ENCODE measurements at places on chromosomes 7 and 10. TPM values are rescaled to one million over a fixed set of nuclear protein-coding genes. Genes with fewer than 3 reads are reported as not detected.

ZNF117 gene
- 14.3 TPM for total RNA-seq

GLUD1 gene
- 154 TPM for total RNA-seq

GIMAP4 gene
- total RNA-seq, result 22.1 TPM

RAB19 gene
- 21.5 TPM for total RNA-seq

ZNF438 gene
- 20.2 TPM for total RNA-seq

SORCS1 gene
- total RNA-seq, result 1.2 TPM

CNPY4 gene
- total RNA-seq, result 14.1 TPM

SDK1 gene
- total RNA-seq, result 1.3 TPM

NDUFB8 gene
- 164 TPM for total RNA-seq

ZNF680 gene
- 72.4 TPM for total RNA-seq

KEL gene
- total RNA-seq, result 0.29 TPM

CFAP46 gene
- total RNA-seq, result 8.3 TPM

HOXA1 gene
- 0.78 TPM for total RNA-seq

GPC2 gene
- total RNA-seq, result not detected

TMEM270 gene
- not detected for total RNA-seq

GHITM gene
- total RNA-seq, result 208 TPM

JCAD gene
- total RNA-seq, result 26.6 TPM

INHBA gene
- 1.4 TPM for total RNA-seq

STK31 gene
- total RNA-seq, result 1.0 TPM

CEP55 gene
- 1.0 TPM for total RNA-seq

C10orf62 gene
- not detected for total RNA-seq

OR6B1 gene
- total RNA-seq, result not detected

TMEM213 gene
- not detected for total RNA-seq

NRCAM gene
- 10.1 TPM for total RNA-seq

C10orf67 gene
- total RNA-seq, result 0.54 TPM

ELFN1 gene
- 0.68 TPM for total RNA-seq

CASD1 gene
- 37.8 TPM for total RNA-seq

RINT1 gene
- total RNA-seq, result 22.0 TPM

TAS2R41 gene
- total RNA-seq, result not detected

TSPAN15 gene
- total RNA-seq, result 12.8 TPM

SLC25A13 gene
- total RNA-seq, result 22.7 TPM

TAS2R5 gene
- 3.5 TPM for total RNA-seq
